Muscle of leg (tissue), 16 donors: ENCODE measurements at places on chromosomes 4 and X. TPM values are rescaled to one million over a fixed set of nuclear protein-coding genes. Genes with fewer than 3 reads are reported as not detected.

Gene NAT8L
- total RNA-seq, result 0.62 TPM

Gene FAM199X
- 11.8 TPM for total RNA-seq

Gene SERTM2
- total RNA-seq, result 0.49 TPM

Gene SMR3B
- not detected for total RNA-seq

Gene NEXMIF
- total RNA-seq, result 1.5 TPM

Gene GAGE13
- total RNA-seq, result not detected

Gene C4orf17
- not detected for total RNA-seq

Gene INTU
- 10.6 TPM for total RNA-seq

Gene PPP4R3C
- not detected for total RNA-seq

Gene VCX2
- total RNA-seq, result not detected

Gene CXCL3
- 0.18 TPM for total RNA-seq

Gene GABRB1
- total RNA-seq, result not detected

Gene AIFM1
- 14.1 TPM for total RNA-seq

Gene PNCK
- total RNA-seq, result 3.5 TPM

Gene KLHL2
- 7.3 TPM for total RNA-seq

Gene RIPPLY1
- total RNA-seq, result 0.53 TPM

Gene MFAP3L
- total RNA-seq, result 1.1 TPM

Gene PRAF2
- total RNA-seq, result 4.2 TPM

Gene FGB
- total RNA-seq, result 1.0 TPM

Gene TRPC5OS
- total RNA-seq, result 0.13 TPM

Gene SYNPO2
- total RNA-seq, result 53.6 TPM

Gene GPRIN3
- total RNA-seq, result 4.3 TPM

Gene SPANXD
- not detected for total RNA-seq

Gene DUSP21
- not detected for total RNA-seq

Gene CT83
- not detected for total RNA-seq

Gene TMEM156
- total RNA-seq, result 0.35 TPM

Gene MSX1
- total RNA-seq, result 1.5 TPM

Gene P2RY8
- 0.58 TPM for total RNA-seq

Gene RNF212
- total RNA-seq, result 3.2 TPM

Gene RAB33B
- total RNA-seq, result 9.7 TPM

Gene SYN1
- total RNA-seq, result 0.75 TPM

Gene XK
- 3.7 TPM for total RNA-seq
